Stimulated activated CD4-positive, alpha-beta T cell treated with anti-CD3 and anti-CD28 coated beads, Interleukin-1b, Interleukin-23, amount 100 ng/mL, for 1 hour (primary cell): ENCODE measurements at places on chromosomes 13 and 19.

DNA sequence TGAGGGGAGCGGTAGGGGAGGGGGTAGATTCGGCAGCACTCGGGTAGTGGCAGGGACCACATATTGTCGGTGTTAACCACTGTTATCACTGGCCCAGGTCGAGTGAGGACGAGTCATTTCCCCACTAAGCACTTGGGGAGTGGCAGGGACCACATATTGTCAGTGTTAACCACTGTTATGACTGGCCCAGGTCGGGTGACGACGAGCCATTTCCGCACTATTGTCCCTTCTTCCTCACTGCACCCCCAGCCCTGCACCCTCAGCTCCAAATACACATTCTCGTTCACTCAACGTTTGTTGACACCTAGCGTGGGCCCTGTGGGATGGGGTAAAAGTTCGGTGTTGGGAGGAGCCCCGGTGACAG is 467 bp upstream of the CLN5 start:
- peak; percentile 32 for DNase-seq

- no peak for DNase-seq
Observed at GRCh38 chr13:53240401-53241025, 211.9 kb downstream of the OLFM4 start.

GRCh38 chr13:35293579-35294226 is 182.8 kb downstream of the MAB21L1 start:
- no peak for DNase-seq

DNA sequence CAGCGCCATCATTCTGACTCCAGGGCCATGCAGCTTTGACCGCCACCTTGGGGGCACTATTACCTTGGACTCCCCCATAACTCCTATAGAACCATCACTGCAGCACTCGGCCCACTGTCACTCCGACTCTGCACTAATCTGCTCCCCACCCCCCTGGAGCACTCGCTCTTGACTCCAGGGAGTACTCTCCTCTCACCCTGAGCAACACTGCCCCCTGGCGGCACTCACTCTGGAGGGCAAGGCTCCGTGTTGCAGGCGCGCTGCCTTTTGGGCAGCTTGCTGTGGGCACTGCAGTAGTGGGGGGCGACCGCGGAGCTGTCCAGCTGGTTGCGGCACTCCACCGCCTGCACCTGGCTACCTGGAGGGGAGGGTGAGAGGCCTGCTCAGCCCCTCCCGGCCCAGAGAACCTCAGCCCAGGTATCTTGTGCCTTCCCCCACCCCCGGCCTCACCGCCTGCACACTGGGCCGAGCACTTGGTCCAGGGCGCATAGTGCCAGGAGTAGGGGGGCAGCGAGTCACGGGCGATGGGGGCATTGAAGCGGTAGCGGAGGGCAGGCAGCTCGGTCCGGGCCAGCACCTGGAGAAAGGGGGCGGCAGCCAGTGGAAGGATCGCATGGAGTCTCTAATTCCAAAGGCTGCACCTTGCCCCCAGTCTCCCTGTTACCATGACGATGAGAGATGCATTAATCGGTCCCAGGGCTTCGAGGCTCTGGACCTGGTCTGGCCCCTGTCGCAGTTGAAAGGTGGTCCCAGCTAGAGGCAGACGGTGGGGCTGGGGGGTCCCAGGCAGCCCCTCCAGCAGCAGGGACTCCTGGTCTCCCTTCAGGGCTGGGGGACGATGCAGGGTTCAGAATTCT is 8.9 kb upstream of the MYO1F start:
- DNase-seq = no peak

GRCh38 chr13:91145571-91146205 is 201.8 kb upstream of the MIR17HG start:
- no peak for DNase-seq

DNA sequence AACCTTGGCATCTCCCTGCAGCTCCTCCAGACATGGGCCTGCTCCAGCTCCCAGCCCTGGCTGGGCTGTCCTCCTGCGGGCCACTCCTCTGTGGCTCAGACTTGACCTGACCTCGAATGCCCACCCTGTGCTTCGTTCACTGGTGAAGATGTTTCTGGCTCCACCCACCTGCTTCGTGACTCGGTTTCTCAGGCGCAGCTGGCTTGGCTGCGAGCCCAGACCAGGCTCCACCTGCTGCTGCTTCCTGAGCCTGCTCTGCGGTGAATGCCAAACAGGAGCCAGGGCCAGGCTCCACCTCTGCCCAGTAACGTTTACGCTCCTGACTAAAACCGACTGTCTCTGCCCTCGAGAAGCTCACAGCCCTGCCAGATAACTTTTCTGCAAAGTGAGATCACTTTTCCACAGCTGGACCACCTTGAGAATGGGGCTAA is 8.9 kb upstream of the RSPH6A start:
- DNase-seq = no peak

DNA sequence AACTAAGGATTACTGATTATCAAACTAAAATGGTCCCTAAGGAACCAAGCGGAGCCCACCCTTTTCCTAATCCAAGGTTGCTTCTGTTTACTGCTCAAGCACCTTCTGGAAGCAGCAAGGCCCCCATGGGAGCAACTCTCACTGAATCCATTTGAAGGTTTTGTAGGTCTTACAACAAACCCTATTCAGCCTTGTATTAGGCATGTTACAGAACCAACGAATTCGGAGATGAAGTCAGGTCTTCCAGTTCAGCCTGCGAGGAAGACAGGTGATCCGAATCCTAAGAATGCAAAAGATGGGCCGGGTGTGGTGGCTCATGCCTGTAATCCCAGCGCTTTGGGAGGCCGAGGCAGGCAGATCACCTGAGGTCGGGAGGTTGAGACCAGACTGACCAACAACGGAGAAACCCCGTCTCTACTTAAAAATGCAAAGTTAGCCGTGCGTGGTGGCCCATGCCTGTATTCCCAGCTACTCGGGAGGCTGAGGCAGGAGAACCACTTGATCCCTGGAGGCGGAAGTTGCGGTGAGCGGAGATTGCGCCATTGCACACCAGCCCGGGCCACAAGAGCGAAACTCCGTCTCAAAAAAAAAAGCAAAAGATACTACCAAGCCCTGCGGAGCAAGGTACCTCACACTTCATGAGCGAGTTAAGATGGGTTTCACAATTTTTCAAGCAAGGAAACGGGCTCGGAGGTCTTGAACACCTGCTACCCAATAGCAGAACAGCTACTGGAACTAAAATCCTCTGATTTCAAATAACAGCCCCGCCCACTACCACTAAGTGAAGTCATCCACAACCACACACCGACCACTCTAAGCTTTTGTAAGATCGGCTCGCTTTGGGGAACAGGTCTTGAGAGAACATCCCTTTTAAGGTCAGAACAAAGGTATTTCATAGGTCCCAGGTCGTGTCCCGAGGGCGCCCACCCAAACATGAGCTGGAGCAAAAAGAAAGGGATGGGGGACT is 609 bp downstream of the ZAR1L start:
- no peak for DNase-seq

DNA sequence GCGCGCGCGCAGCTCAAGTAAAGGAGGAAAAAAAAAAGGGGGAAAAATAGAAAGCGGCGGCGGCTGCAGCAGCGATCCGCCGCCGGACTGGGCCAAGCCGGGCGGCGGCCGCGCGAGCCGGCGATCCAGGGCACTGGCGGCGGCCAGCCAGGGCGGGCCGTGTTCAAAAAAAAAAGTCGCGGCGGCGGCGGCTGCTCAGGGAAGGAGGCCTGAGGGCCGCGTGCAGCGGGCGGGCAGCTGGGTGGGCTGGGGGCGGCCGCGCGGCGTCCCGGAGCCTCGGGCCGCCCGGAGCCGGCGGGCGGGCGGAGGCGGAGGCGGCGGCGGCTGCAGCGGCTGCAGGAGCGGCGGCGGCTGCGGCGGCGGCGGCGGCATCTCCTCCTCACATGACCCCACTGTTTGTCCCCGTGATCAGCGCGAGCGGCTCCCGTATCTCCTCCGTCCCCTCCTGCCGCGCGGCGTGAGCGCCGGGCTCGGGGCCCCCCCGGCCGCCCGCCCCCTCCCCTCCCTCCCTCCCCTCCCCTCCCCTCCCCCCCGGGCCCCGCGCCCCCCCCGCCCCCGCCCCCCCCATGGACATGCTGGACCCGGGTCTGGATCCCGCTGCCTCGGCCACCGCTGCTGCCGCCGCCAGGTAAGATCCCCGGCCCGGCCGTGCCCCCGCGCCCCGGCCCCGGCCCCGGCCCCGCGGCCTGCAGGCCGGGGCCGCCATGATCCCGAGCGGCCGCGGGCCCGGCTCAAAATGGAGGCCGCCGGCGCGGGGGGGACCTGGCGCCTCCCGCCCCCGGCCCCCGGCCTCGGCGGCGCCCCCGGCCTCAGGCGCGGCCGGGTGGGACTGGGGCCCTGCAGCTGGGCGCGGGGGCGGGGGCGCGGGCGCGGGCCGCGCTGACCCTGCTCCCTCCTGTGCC is at the start of gene USF2:
Gene USF2, plus strand, starts transcription at position 427 of the 902 bp plus-strand sequence. Its CDS starts 140 bp downstream, at position 567.
- DNase-seq = no peak

GRCh38 chr13:100211016-100211710 is 122.3 kb downstream of the PCCA start:
- DNase-seq = no peak

DNA sequence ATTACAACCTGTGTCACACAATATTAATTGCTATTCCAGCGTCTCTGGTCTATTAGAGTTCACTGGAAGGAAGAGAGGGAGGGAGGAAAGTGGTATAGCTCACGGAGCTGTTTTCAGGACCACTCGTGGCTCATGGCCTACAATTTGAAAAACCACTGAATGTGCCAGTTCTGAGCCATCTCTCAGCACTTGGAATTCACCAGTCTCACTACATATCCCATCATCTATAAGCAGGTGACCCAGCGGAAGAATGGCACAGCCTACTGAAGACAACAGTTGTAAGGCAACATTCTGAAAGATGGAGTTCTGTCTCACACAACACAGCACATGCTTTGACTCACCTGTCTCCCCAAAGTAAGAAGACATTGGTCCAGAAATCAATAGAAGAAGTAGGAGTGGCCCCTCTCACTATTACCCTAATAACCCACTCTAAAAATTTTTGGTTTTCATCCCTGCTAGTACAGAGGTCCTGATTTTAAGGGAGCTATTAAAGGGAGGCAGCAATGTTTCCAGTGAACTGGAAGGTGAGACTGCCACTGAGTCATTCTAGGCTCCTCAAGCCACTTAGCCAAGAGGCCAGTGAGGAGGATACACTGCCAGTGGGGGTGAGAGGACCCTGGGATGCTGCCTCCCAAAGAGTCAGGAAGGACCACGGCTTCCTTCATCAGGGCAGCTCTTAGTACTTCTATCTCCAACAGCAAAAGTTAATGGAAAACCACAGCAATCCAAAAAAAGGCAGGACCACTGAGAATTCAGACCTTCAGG is 50.0 kb upstream of the DOCK9 start:
- no peak for DNase-seq

DNA sequence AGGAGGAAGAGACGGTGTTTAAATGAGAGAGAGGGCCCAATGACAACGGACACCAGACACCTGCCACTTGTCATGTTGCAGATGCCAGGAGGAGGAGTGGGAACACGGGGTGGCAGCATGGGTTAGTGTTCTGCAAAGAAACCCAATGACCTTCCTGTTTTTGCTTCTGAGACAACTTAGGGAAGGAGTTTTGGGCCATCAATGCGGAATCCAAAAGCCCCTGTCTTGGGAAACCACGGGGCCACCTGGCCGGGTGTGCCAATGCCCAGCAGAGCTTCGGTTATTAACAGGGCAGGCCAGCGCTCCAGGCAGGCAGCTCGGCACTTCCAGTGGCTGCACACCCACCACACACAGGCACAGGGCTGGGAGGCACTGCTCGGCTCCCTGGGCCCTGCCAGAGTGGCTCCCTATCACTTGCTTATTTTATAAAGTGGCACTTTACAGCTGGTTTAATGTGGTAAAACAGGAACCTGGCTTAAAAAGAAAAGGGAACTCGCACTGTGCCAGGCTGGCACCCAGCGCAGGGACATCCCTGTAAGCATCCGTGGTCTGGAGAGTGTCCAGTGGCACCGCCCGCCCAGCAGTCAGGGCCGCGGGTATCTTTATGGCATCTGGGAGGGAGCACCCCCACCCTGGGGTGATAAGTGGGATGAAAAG is 19.1 kb downstream of the ELL start:
- DNase-seq = no peak

- no peak for DNase-seq
Observed at GRCh38 chr13:108777421-108778420, 148.3 kb downstream of the MYO16 start.

DNA sequence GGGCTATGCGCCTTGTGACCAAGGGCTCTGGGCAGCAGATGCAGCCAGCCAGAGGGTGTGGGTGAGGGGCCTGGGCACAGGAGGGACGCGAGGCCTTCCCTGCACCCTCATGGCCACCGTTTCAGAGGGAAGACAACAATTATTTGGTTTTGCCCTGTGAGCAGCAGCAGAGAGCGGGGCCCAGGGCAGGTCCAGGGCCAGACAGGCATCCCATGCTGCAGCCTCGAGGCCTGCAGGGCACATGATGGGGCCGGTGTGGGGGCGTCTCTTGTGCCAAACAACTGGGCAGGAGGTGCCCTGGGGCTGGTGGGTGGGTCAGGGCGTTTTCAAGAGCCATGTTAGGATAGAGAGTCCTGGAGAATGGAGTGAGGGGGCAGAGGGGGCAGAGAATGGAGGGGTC is 79.4 kb downstream of the SCGB2B2 start:
- DNase-seq = no peak

DNA sequence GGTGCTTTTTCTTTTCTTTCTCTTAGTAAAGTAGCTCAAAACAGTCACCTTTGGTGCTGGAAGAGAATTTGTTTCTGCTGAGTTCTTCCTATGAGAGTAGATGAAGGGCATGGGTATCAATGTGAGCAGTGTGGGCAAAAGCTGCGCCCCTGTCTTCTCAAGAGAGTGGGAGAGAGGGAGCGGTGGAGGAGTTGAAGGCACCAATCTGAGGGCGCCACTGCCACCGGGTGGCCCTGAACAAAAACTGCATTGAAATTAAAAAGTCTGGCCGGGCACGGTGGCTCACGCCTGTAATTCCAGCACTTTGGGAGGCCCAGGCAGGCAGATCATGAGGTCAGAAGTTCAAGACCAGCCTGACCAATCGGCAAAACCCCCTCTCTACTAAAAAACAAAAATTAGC is 28.7 kb upstream of the EPHX3 start:
- no peak for DNase-seq

DNA sequence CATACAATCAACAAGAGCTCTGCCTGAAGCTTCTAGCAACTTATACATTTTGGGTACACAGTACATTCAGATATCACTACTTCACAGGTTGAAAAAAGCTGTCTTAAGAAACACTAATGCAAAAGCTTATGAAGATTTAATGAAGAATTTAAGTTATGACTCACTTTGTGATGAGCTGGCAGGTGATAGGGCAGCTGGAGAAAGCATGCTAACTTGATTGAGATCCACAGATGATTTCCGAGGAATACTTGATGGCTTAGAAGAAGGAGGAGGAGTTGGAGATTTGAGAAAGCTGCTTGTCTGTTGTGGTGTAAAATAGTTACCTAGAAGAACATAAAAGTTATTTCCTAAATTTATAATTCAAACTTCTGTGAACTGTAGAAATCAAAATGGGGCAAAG is 23.3 kb downstream of the EXOSC8 start:
- DNase-seq = no peak
